Stimulated activated CD8-positive, alpha-beta memory T cell treated with anti-CD3 and anti-CD28 coated beads, Interleukin-4, amount 100 ng/mL, for 4 hours (primary cell): ENCODE measurements at places on chromosomes 5 and 9.

DNA sequence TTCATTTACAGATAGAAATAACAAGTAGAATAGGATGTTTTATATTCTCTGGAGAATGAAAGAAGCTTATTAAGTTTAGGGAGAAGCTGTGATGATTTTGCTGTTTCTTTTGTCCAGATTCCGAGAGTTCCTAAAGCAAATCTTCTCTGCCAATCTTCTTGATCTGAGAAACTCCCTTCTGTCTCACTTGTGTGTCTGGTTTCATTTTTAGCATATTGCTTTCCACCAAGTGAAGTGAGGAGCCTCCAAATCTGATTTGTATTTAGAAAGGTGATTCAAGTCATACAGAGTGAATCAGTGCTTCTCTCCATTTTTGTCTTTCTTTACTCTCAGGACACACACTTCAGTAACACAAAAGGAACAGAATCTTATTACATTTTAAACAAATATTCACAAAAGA is 48.4 kb downstream of the STX17 start:
- no peak for DNase-seq

DNA sequence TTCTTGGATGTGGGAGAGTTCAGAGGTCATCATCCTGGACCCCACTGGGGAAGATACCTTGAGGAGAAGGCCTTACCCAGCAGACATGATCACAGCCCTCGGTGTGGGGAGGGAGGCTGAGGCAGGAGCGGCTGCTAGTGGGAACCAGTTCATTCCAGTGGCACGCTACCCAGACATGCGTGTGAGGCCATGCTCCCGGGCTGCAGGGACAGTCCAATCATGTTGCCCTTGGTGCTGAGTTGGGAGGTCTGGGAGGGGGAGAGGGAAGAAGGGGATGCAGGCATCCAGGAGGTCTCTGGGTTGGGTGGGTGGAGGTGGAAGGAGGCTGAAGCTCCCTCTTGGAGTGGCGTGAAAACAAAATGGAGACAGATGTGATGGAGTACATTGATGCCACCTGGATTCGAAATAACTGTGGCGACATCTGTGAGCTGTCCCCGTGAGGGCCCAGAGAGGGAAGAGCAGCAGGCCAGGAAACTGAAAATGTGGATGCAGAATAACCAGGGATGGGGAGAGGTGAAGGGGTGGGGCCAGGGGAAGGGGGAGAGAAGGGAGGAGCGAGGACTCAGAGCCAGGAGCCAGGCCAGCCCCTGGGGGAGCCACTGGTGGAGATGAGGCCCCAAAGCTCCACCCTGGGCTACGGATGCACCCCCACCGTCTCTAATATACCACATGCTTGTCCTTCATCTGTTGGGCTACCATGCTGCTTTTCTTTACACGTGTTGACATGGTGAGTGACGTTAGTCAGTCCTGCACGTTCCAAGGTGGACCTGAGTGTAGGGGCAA is 16.2 kb downstream of the NDUFS6 start:
- no peak for DNase-seq

- no peak for DNase-seq
These were observed 28.9 kb upstream of the HNRNPA0 start for GRCh38 chr5:137782984-137783536.

DNA sequence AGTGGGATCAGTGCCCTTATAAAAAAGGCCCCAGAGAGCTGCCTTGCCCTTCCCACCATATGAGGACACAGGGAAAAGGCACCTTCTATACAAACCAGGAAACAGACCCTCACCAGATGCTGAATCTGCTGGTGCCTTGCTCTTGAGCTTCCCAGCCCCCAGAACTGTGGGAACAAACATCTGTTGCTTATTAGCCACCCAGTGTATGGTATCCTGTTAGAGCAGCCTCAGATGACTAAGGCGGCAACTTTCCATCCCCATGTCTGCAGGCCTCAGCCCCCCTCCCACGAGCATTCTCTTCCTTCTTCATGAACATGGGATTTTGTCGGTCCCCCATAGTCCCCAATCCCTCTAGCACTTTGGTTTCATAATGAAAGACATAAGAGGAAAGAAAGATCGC is 202.5 kb upstream of the GAS1 start:
- no peak for DNase-seq

DNA sequence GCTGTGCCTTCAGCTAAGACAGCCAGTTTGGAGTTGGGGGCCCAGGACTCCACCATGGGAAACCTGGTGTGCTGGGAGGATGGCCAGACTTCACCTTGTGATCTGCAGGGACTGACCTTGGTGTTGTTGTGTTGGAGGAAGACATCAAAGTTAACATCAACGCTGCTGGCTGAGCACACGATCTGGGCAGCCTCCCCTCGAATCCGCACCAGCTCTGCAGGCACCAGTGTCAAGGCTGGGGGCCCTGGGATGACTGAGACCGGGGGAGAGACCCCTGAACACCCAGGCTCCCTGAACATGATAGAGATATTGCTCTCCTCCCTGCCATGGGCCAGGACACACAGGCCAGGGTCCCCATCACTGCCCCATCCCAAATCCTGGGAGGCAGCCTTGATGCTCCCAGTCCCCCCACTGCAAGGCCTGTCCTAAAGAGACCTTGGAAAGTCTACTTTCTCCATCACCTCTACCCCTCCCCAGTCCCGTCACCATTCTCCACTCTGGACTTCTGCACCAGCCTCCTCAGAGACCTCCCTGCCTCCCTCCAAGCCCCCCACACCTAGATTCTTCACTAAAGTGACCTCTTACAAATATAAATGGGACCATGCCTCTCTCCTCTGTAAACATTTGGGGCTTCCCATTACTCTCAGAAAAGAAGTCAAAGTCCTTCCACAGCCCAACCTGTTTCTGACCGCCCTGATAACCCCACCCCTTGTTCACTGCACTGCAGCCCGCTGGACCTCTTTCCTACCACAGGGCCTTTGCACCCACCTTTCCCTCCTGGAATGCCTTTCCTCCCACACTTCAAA is 8.2 kb downstream of the CSF1R start:
- DNase-seq, result no peak

DNA sequence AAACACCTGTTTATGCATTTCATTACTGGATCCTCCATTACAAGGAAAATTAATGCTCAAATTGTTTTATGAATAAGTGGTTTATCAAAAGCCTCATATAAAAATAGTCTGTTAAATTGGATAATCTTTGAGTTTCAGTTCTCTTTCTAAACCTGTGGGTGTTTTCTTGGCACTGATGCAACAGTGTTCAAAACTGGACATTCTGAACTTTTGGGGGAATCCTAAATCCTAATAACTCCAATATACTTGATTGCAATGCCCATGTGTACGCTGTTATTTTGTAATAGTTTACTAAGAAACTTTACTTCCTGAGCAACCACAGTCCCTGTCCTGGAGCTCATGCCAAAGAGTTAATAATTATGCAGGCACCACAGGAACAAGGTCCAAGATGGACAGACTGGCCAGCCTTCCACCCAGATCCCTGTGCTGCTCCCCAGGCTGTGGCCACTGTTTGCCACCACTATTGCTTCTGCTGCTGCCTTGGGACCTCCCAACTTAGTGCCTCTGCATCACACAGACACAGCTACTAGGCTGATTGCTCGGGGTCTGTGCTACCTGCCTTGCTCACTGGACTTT is 14.0 kb downstream of the IRGM start:
- DNase-seq, result no peak

- DNase-seq, result no peak
These were observed 261.6 kb downstream of the SEMA5A start for GRCh38 chr5:9284272-9284671.

- DNase-seq, result no peak
These were observed 223.8 kb downstream of the CEMIP2 start for GRCh38 chr9:71544464-71544863.

- DNase-seq, result no peak
These were observed 72.6 kb downstream of the SH3RF2 start for GRCh38 chr5:146009020-146009419.

DNA sequence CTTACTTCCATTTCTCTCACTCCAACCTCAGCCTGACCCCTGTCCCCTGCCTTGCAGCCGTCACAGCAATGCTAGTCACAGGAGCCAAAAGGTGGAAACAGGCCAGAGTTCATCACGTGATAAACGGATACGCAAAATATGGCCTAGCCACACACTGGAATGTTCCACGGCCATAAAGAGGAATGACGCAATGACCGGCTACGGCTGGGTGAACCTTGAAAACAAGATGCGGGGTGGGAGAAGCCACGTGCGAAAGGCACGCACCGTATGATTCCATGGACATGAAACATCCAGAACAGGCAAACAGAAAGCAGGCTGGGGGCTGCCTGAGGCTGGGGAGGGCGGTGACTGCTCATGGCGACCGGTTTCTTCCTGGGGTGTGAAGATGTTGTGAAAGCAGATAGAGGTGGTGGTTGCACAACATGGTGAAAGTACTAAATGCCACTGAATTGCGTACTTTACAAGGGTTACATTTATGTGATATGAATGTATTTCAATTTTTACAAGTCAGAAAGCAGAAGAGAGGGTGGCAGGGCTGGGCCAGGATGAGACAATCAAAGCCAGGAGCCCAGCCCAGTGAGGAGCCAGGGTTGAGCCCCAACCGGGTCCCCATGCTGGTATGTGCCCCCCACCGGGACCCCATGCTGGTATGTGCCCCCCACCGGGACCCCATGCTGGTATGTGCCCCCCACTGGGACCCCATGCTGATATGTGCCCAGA is 117.8 kb upstream of the SARDH start:
- no peak for DNase-seq

DNA sequence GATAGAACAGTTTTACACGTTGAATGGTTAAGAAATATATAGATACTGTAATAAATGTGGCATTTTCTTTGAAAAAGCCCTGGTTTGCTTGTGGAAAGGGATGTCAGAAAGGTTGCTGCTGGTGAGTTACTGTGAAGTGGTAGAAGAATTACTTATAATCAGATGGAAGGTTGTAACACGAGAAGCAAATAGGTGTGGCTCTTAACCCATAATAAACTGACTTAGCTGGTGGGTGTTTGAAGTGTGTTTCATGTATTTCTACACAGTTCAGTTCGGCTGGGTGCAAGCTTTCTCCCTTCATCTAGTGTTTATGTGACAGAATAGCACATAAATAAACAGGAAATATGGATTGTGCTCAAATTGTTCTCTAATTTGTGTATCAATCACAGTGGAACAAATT is 5.5 kb downstream of the CNOT6 start:
- no peak for DNase-seq

DNA sequence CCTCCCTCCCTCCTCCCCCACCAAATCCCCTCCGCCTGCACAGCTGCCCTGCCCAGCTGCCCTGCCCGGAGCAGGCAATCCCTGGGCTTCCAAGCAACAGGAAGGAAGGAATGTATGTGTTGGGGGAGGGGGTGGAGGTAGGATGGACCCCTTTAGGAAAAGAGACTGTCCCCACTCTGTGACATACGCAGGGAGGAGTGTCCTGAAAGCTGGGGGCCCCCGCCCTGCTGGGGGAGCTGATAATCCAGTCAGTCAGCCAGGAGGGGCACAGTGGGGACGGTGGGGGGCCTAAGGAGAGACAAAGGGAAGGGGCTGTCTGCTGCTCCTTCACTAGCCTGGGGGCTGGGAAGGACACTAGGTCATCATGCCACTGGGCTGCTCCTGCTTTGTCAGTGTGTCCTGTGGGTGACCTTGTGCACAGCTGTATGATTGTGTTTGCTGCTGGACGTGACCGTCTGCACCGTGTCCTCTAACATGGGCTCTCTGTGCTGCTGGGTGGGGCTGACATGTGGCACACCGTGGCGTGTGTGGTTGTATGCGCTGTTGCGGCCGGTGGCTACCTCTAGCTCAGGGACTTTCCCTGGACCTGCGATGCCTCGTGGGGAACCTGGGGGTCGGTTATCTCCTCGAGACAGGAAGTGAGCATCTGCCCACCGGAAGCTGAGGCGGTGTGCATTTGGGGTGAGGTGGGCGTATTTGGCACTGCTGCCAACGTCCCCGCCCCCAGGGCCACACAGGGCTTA is 3.0 kb downstream of the N4BP3 start:
- peak; percentile 81 for DNase-seq

DNA sequence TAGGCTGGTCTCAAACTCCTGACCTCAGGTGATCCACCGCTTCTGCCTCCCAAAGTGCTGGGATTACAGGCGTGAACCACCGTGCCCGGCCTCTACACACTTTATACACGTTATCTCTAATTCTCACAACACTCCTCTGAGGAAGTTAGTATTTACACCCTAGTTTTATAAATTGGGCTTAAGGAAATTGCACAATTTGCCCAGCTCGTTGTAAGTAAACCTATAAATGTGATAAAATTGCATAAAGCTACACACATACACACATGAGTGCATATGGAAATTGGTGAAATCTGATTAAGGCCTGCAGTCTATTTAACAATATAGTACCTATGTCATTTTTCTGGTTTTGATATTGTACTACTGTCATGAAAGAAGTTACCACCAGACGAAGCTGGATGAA is 4.4 kb upstream of the SLC4A9 start:
- no peak for DNase-seq

GRCh38 chr9:107239474-107239873 is 43.6 kb upstream of the RAD23B start:
- no peak for DNase-seq

DNA sequence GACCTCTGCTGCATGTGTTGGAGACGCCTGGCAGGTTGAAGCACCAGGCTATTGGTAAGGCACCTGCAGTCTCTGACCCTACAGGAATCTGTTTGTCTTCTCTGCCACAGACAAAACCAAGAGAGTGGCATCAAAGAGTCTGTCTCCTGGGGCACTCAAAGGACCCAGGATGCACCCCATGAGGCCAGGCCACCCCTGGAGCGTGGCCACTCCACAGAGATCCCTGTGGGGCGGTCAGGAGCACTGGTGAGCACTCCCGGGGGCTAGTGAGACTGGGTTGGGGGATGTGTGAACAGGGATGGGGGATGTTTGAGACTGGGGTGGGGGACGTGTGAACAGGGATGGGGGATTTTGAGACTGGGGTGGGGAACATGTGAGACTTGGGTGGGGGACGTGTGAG is 240.3 kb downstream of the CACNA1B start:
- no peak for DNase-seq

- no peak for DNase-seq
These were observed 37.1 kb upstream of the RARS1 start for GRCh38 chr5:168449166-168449565.

DNA sequence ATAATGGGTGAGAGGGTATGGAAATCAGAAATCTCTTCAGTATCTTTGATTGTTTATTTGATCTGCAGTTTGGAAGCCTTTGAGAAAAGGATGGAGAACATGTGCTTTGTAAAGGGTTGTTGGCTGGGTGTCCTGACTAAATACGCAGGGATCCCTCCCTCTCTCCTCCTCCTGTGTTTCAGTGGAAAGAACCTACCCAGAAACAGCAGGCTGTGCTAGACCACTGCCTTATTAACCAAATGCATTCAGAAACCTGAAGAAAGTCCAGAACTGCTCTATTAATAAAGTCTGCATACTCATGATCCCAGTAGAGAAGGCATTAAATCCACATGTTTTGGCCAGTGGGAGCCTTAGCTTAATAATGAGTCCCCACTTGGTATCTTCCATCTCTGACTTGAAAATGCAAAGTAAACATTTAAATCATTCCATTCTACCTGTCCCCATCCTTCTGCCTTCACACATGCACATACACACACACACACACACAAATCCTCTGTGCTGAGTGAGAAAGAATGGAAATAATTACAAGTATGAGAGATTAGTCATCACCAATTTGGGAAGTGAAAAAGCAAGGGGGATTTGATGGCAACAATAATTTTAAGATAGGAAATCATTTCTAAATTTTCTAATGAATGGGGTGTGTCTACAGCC is 10.0 kb upstream of the LECT2 start:
- DNase-seq, result no peak
